ENCODE measurements at places on chromosomes 7 and 10.

DNA sequence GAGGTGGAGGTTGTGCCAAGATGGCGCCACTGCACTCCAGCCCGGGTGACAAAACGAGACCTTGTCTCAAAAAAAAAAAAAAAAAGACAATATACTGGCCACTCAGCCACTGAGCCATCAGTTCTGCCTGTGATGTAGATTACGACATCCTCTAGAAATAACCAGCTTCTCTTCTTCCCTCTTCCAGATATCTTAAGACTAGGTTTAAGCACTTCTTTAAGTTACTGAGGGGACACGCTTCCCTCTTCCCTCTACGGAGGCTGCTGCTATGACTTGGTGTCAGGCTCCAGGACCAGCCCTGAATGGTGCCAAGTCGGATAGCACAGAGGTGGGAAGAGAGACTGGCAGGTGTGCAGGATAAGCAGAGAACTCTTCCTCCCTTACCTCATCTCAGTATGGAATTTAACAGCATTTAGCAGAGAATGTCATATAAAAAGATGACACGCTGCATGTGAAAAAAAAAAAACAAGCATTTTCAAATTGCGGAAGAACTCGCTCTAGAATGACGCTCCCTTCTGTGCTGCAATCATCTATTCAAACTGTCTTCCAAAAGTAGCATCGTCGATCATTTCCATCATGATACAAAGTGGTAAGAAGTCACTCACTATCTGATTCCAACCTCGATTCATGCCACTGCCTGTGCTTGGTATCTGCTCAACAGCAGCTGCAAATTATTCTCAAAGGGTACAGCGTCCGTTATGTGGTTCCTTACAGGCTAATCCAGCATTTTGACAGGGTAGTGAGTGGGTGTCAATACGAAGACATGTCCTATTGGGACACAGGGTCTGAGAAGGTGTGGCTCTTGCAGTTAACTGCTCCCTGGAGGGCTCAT, 13.8 kb downstream of the DAGLB start:
- no peak for DNase-seq

- no peak for DNase-seq
Observed at GRCh38 chr10:767211-767610, 77.7 kb upstream of the DIP2C start.

DNA sequence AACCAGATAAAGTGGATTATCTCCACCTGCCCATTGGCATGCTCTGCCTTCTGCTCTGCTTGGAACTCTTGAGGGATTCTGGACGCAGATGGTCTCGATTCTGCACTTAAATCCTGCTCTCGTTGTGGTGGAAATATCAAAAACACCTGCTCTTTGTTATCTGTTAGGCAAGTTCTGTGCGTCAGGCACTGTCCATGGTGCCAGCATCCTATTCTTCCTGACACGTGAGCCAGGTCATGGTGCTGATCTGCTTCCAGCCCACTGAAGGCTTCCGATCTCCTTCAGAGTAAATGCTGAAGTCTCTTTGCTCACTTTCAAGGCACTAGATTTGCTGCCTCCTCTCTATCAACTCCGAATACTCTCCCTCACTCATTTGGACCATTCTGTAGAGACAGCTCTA, 505.6 kb downstream of the HTR7 start:
- no peak for DNase-seq

DNA sequence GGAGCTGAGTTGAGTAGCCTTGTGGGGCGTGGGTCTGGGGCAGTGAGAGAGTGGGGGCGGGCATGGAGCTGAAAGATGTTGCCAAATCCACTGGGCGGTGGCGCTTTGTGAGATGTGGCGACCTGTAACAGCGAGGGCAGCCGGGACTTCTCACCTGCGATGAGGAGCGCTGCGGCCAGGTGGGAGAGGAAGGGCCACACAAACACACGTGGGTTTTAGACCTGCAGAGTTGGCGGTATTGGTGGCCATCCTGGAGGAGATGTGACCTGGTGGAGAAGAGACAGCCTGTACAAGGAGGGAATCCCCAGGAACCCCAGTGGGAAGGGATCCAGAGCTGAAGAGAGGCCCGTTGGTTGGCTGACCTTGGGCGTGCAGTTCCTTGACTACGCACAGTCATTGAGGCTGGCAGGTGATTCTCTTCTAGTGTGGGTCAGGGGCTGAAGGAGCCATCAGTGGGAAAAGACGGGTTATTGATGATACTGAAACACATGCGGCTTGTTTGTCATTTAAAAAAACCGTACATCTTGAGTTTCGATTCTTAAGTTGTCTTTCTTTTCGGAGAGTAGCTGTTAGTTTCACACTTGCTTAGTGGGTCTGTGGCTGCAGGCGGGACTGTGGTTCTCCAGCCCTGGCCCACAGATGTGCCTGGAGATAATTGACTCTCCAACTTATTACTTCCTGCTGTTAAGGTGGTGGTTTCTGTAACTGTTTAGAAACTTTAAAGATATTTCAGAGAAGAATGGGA, 2.4 kb downstream of the CHST12 start:
- DNase-seq: no peak

DNA sequence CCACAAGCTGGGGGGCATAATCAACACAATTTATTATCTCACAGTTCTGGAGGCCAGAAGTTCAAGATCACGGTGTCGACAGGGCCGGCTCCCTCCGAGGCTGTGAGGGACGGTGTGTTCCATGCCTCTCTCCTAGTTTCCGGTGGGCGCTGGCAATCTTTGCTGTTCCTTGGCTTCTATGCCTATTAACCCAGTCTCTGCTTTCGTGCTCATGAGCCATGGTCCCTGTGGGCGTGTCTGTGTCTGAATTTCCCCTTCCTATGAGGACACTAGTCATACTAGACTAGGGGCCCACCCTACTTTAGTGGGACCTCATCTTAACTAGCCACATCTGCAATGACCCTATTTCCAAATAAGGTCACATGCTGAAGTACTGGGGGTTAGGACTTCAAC, 29.4 kb downstream of the HIPK2 start:
- DNase-seq: no peak

- DNase-seq: no peak
Observed at GRCh38 chr10:19449860-19450259, 366.4 kb upstream of the PLXDC2 start.

DNA sequence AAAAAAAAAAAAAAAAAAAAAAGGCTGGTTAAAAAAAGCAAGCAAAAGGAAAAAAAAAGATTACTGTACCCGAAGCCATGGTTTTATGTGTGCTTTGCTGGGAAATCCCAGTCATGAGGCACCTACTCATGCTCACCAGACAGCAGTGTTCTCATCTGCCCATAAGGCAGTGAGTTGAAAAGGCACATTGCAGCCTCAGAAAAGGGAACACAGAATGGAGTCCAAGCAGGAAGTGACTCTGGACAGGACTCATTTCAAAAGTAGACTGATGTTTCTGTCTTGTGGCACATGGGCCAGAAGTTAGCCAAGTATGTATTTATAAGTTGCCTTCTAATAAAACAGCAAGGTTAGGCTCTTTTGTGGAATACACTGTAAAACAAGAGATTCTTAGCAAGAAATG, 40.2 kb downstream of the PDSS1 start:
- DNase-seq: peak; percentile 17

DNA sequence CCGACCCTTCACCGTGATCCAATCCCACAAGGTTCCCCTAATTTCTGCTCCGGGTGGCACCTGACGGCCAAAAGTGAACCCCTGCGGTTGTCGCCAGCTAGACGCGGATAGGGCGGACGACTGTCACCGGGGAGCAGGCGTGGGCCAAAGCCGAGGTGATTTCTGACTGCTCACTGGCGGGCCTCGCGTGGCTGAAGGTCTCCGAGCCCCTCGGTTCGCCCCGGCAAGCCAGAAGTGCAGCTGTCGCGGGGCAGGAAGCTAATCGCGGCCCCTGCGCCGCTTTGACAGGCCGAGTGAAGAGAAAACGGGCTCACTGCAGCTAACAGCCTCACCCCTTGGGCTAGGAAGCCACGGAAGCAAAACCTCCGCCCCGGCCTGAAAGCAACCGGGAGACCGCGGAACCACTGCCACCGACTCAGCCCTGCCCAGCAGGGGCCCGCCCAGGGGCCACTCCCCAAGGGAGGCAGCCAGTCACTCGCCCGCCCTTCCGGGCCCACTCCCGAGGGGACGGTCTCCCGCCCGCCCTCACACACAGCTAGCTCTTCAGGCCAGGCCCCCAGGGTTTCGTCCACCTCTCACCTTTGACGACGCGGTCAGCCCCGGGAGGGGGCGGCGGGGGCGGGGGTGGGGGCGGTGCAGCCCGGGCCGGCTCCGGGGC, 469 bp downstream of the PPP3CB start:
- DNase-seq: peak; percentile 60

GRCh38 chr10:86392723-86393094, 26.1 kb upstream of the GRID1 start:
- no peak for DNase-seq

GRCh38 chr7:132882714-132883428, 199.0 kb downstream of the CHCHD3 start:
- no peak for DNase-seq

- no peak for DNase-seq
Observed at GRCh38 chr10:3201796-3202195, 29.2 kb upstream of the PITRM1 start.

GRCh38 chr7:68146983-68147382, 1150.3 kb downstream of the TYW1 start:
- DNase-seq: no peak

DNA sequence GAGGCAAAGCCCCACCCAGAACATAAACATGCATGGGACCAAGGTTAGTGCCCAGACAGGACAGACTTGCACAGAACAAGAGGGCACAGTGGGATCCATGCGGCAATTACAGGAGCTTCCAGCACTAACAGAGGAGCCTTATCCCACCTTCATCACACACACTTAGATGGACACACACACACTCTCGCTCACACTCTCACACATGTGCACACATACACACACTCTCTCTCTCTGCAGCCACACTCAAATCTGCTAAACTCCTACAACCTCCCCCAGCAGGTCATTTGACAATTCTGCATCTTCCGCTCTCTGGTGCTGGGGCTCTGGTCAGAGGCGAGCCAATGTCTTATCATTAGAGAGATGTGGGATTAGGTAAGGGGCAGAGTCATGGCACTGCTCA, 120.5 kb downstream of the UBE2H start:
- DNase-seq: no peak

DNA sequence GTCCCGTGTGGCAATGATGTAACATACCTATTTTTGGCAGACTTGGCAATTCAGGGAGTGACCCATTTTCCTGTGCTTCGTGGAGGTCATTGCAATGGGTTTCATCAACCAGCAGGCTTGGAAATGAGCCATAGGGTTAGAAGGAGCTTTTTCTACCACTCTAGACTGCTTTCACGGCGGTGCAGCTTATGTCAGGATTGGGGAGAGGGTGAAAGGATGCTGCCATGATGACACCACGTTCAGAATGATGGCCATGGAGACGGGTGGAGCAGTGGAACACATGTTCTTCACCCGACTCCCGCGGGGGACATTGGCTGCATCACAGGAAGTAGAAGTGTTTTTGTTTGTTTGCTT, 220.2 kb downstream of the EMX2 start:
- no peak for DNase-seq

DNA sequence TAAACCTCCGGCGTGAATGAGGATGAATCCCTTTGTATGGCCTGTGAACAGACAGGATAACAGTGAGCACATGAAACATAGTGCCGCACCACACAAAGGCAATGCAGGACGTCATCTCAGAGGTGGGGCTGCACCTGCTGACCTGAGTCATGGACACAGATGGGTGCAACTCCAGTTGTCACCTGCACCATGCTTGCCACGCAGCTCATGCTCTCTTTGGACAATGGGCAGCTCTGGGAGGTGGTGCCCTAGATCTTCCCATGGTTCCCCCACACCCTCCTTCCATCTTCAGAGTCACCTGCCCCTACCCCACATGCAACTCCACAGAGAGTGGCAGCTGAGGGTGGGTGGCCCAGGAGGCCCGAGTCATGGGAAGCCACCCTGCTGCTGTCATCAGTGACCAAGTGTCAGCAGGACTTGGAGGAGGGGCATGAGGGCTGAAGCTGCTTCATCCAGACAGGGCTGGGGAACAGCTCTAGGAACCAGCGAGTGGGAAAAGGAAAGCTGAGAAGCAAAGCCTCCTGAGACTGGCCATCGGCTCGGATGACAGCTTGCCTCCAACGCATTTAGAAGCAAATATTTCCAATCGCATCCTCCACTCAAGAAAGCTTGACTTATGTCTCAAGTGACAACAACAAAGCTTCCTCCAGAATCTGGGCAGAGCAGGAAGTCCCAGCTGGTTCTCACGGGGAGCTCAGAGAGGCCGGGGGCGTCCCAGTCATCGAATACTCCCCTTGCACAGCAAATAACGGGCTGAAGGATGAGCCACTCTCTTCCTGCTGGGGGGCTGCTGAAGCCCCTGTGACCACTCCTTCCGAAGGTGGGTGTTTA, 27.1 kb downstream of the VIPR2 start:
- no peak for DNase-seq

DNA sequence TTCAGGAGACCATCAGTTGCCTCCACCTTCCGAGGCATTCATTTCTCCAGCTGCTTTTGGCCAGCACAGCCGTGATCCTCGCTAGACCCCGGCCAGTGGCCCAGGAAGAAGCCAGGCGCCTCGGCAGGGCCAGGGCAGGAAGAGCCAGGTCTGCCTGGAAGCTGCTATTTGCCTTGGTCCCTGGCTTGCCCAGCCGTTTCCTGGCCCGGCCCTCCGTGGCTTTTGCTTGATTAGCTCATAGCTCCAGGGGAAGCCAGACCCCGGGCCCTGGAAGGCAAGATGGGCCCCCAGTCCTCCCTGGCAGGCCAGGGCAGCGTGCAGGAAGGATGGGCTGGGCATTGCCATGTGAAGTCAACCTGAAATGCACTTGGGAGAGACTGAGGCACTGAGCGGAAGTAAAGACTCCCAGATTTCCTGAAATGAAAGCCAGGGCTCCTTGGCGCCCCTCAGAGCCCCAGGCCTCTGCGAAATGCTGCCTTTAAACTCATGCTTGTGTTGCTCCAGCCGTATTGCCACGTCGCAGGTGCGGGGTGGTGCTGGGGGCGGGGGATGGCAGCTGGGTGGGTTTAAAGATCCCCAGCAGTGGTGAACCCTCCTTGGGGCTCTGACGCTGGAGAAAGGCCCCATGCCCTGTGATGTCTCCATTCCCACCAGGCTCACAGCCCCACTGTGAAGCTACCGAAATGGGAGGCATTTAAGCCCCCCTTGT, 160.6 kb downstream of the GRK5 start:
- no peak for DNase-seq

GRCh38 chr7:148790131-148790726, 91.5 kb downstream of the CUL1 start:
- no peak for DNase-seq

DNA sequence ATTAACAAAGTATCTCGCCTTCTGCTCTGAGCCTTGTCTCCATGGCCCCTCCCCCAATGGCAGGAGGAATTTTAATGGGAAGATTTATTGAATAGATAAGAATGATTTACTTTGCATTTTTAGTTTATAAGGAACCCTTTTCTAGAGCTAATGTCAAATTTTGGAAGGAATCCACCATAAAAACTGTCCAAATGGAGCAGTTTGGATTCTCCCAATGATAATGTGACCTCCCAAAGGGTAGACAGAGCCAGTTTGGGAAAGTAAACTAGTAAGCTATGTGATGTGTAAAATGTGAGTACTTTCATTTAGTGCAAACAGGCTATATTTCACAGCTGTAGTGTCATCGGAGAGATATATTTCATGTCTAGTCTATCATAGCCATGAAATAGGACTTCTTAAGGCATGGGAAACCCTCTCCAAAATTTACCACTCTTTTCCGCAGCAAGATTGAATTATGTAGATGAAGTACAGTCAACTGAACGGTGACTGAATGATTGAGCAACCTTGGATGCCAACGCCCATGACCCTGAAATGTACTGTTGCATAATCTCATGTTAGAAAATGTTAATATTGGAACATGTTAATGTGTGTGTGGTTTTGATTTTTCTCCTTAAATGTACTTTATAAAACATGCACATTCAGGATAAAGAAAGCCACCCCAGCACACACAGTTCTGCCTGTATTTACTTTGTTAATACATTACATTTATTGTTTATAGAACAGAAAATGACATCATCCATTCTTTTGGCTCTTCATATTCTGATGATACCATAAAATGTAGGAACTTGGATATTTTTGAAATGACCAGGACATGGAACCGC, 140.6 kb downstream of the NRP1 start:
- DNase-seq: no peak
